ENCODE measurements at places on chromosomes 4 and X. TPM values are rescaled to one million over a fixed set of nuclear protein-coding genes. Genes with fewer than 3 reads are reported as not detected.

DNA sequence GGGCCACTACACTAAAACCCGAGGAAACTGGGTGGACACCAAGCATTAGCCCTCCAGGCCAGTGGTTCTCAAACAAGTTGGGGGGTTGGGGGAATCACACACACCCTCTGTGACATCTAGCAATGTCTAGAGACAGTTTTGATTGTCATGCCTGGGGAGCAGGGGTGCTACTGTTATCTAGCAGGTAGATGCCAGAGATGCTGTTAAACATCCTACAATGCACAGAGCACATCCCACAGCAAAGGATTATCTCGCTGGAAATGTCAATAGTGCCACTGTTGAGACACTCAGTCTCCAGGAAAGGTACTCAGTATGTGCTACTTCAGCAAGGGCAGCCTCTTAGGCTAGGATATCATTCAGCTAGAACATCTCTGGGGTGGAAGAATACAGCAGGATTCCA lies 1.3 kb downstream of the SMC1A start:
- H3K27ac ChIP-seq = no peak overlapping the region
- no peaks in the 10 kb centered on the region for H3K27me3 ChIP-seq
- H3K36me3 ChIP-seq = no peaks in the 10 kb centered on the region
- H3K4me3 ChIP-seq = peak overlapping the region; percentile 82

The TAPT1 gene
- total RNA-seq = 10.4 TPM

The CT45A1 gene
- total RNA-seq = not detected

DNA sequence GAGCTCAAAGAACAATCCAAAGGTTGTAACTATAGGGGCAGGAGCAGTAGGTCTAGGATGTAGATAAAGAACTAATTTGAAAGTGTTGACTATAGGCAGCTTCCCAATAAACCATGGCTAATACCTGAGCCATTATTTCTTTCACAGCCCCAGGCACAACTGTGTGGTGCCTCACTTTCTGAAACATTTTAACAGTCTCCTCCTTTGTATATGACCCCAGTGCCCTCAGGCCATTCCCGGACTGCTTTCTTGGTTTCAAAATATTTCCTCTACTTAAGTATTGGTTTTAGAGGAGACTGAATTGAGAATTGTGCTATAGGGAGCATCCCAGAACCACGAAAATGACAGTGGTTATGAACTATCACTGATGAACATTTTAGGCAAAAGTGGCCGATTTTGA lies 728.7 kb downstream of the IL1RAPL1 start:
- H3K4me3 ChIP-seq = no peak overlapping the region
- no peak for DNase-seq
- H3K36me3 ChIP-seq = no peaks in the 10 kb centered on the region
- no peaks in the 10 kb centered on the region for H3K27me3 ChIP-seq

The FMR1 gene
- total RNA-seq = 36.5 TPM

GRCh38 chr4:180827232-180828009 lies 1415.8 kb upstream of the TENM3 start:
- no peak overlapping the region for H3K27ac ChIP-seq
- no peaks in the 10 kb centered on the region for H3K27me3 ChIP-seq
- DNase-seq = peak; percentile 12
- no peaks in the 10 kb centered on the region for H3K36me3 ChIP-seq

DNA sequence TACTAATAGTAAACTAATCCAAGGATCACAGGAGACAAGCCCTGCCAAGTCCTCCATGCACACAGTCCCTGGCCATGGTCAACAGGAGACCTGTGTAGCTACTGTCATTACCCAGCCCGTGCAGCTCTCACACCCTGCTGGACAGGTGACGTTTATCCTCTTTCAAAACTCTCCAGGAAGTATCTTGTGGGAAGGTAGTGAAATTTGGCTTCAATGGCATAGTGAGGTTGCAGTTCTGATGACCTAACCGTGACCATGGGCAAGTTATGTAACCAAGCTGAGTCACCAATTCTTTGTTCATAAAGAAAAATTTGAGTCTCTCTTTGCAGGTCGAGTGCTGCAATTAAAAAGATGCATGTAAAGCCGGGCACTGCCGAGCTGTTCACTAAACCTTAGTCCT lies 11.3 kb upstream of the SLC2A9 start:
- no peaks in the 10 kb centered on the region for H3K4me1 ChIP-seq
- no peaks in the 10 kb centered on the region for H3K36me3 ChIP-seq
- no peak for DNase-seq
- H3K4me3 ChIP-seq = no peak overlapping the region

DNA sequence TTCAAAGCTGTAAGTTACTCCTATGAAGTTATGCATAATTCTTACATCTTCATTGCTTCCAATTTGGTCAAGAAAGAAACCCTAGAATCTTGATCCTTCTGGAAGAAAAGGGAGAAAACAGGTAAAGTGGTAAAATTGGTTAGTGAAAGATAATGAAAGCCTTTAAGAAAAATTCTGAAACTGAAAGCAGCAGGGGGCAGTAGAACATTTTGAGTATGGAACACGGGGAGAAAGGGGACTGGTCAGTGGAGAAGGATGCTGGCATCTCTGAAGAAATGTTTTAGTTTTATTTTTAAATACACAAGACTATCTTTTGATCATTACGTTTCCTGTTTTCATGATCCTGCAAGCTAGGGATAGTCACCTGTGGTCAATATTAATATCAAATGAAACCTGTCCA lies 54.3 kb downstream of the SLIT2 start:
- peak; percentile 32 for DNase-seq
- H3K4me1 ChIP-seq = no peaks in the 10 kb centered on the region
- H3K4me3 ChIP-seq = no peak overlapping the region
- H3K27me3 ChIP-seq = no peaks in the 10 kb centered on the region
- H3K36me3 ChIP-seq = no peaks in the 10 kb centered on the region

DNA sequence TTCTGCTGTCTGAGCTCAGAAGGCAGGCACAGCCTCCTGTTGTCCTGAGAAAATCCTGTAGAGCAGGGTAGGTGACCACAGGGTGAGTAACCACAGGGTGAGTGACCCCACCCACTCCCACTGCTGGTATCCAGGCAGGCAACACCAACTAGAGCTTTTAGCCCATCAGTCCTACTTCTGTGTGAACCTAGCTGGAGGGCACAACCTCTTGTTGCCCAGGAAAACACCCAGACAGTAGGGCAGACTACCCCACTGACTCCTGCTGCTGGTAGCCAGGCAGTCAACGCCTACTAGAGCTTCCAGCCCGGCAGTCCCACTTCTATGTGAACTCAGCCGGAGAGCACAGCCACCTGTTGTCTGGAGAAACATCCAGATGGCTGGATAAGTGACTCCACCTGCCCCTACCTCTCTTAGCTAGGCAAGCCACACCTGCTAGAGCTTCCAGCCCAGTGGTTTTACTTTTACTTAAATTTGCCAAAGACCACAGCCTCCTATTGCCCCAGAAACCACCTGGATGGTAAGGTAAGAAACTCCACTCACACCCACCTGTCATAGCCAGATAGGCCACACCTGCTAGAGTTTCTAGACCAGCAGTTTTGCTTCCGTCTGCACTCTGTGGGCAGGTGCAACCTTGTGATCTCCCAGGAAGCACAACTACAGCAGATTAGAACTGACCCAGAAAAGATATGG lies 371.6 kb downstream of the INPP4B start:
- no peaks in the 10 kb centered on the region for H3K36me3 ChIP-seq
- no peaks in the 10 kb centered on the region for H3K27me3 ChIP-seq
- no peak overlapping the region for H3K4me3 ChIP-seq
- no peak for DNase-seq
- no peak overlapping the region for H3K27ac ChIP-seq
- no peaks in the 10 kb centered on the region for H3K4me1 ChIP-seq

Measured in GM23338 (cell line).